ENCODE measurements at places on chromosomes 16 and 17.

DNA sequence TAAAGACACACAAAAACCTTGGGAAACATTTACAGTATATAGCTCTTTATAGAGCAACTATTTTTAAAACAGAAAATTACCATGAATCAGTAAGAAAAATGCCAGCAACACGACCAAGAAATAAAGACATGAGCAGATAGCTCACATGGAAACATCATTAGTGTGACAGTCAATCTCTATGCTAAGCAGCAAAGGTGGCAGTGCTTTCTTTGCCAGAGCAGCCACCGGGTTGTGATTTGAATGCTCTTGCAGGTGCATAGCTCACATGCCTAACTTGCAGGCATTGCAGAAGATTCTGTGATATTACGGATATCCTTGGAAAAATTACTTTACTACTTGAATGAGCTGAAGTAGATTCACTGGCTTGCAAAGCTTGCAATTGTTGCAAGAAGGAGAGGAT is 652.9 kb upstream of the C16orf82 start:
- DNase-seq = no peak

DNA sequence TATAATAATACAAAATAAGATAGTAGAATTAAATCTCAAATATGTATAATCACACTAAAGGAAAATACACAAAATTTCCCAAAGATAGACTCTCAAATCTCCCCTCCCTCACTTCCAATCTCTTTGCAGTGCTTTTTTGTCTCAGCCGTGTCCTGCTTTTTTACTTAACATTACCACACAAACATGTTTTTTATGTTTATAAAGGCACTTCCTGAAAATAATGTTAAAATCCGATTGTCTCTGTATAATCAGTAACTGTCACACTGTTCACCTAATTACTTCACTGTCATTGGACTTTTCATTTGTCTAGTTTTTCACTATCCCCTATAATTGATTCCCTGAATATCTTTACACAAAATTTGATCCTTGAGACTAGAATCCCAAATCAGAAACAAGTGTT is 38.2 kb upstream of the ALDH3A2 start:
- no peak for DNase-seq

GRCh38 chr17:35548978-35549377 is 11.5 kb upstream of the SLFN12L start:
- DNase-seq = no peak

GRCh38 chr16:8852534-8852933 is 16.3 kb downstream of the CARHSP1 start:
- DNase-seq = no peak

- no peak for DNase-seq
Measured at GRCh38 chr17:60468371-60468770, 46.1 kb downstream of the CHCT1 start.

DNA sequence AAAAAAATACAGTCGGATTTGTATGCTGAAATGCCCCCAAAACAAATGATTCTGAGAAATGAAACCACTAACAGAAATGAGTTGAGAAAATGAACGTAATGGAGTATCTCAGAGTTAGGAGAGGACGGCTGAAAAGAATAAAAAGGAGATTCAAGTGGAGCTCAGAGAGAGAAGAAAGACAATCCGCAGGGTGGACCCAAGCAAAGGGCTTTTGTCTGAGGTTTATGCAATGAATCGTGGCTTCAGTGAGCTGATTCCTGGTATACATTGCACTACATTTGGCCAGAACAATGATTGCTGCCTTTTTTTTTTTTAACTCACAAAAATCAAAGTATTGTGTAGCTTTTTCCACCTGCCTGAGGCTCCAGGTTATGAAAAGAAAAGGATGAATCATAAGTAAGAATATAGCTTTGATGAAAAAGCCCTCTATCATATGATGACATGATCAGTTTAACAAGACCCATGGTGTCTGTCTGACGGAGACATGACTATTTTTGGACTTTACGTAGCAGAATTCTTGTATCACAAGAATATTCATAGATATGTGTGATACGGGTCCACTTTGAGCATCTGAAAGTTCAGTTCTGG is 4.4 kb upstream of the MED9 start:
- no peak for DNase-seq

DNA sequence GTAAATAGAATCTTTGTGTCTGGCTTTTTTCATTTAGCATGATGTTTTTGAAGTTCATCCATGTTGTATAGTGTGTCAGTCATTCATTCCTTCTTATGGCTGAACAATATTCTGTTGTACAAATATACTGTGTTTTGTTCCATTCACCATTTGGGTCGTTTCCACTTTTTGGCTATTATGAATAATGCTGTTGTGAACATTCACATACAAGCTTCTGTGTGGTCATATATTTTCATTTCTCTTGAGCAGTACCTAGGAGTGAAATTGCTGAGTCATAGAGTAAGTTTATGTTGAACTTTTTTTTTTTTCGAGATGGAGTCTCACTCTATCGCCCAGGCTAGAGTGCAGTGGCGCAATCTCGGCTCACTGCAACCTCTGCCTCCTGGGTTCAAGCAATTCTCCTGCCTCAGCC is 32.3 kb upstream of the TAOK1 start:
- DNase-seq = no peak

- DNase-seq = no peak
Measured at GRCh38 chr16:54938212-54939028, 7.8 kb downstream of the IRX5 start.

GRCh38 chr17:73228748-73229236 is 32.9 kb downstream of the CPSF4L start:
- no peak for DNase-seq

GRCh38 chr17:32915245-32915644 is 12.7 kb upstream of the TMEM98 start:
- DNase-seq = no peak

- no peak for DNase-seq
Measured at GRCh38 chr17:18141210-18141803, 32.8 kb downstream of the MYO15A start.

DNA sequence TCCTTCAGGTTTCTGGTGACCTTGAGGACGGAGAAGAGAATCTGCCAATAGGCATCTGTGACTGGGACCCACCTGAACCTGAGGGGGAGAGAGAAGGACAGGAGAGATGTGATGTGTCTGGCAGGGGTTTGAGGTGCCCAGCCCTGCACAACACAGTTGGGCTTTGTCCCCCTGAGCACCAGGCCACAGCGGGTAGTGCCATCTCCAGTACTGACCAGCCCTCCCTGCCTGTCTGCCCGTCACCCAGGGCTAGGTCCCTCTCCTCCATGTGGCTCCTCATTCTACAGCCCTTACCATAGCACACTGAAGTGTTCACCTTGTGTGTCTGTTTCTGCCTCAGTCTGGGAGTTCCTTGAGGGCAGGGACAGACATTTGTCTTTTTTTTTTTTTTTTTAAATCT is 30.8 kb downstream of the NLRP1 start:
- no peak for DNase-seq

DNA sequence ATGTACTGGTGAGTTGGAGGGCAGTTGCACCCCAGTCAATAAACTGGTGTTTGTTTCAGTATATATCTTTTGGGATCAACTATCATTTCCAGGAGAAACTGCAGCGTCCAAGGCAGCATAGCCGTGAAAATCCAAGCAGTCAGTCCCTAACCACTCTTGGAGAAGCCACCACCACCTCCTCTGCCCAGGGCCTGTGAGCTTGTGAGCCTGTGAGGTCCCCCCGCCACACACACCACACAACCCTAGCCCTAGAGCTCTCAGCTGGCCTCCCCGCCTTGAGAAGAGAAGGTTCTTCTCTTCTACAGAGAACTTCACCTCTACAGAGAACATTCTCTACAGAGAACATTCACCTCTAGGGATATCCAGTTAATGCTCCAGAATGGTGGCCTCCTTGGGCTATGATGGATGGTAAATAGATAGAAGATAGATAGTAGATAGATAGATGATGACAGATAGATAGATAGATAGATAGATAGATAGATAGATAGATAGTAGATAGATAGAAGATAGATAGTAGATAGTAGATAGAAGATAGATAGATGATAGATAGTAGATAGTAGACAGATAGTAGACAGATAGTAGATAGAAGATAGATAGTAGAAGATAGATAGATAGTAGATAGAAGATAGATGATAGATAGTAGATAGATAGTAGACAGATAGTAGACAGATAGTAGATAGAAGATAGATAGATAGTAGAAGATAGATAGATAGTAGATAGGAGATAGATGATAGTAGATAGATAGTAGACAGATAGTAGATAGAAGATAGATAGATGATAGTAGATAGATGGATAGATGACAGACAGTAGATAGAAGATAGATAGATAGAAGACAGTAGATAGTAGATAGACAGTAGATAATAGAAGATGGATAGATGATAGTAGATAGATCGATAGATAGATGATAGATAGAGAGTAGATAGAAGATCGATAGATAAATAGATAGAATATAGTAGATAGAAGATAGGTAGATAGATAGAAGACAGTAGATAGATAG is 13.7 kb downstream of the ALOX15B start:
- no peak for DNase-seq

DNA sequence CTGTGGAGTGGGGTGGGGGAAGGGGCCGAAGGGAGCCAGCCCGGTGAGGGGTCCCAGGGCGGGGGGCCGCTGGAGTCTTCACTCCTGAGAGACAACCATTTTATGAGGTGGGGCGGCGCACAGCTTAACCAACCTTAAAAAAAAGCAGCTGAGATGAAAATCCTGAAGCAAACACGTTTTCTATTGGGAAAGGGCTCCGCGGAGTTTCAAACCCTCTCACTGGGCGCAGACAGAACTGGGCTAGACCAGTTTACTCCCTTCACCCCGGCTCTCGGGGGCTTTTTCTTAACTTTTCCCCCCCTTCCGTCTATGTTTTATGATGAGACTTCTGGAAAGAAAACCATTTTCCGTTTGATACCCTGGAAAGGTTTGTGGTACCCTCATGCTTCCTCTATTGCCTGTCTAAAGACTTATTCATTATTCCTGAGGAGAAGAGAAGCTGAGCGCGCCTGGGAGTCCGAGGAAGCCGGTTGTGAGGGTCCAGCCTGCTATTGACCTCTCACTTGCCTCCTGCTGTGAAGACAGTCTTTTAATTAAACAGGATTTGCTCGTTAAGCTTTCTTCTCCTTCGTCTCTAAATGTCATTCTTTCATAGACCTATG is 482 bp upstream of the SSH2 start:
- no peak for DNase-seq

GRCh38 chr17:72996791-72997190 is 95.7 kb downstream of the SLC39A11 start:
- no peak for DNase-seq

DNA sequence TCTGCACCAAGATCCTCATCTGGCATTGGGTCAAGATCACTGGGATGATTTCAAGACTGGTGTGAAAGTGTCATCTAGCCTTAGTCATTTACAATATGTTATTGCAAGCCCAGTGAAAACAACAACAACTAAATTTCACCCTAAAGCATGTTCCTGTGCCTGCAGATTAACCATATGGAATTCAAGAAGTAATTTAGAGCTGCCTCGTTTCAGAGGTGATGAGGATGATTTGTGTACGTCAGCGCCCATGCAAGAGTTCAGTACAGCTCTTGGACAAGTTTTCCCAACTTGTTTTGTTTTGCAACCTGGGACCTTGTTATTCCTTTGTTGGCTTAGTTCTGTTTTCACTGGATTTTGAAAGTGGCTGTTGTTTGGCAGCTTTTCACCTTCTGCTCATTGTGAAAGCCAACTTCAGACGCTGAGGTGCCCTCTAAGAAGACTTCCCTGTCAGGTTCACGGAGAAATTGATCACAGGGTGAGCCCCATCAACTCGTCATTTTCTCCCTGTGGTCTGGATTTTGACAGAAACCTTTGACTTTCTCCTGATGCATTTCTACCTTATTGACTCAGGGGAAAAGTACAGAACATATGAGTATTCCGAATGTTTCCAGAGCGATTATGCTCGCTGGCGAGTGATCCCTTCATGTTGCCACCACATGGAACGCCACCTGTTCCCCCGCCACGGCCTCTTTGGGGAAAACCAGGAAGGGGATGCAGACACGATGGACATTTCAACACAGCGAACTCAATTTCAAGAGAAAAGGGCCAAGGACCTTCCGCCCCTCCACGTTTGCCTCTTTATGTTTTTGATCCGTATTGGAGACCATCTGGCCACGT is 85.6 kb downstream of the FOXL1 start:
- no peak for DNase-seq

- no peak for DNase-seq
Measured at GRCh38 chr17:17494870-17495535, 1.2 kb downstream of the RASD1 start.

DNA sequence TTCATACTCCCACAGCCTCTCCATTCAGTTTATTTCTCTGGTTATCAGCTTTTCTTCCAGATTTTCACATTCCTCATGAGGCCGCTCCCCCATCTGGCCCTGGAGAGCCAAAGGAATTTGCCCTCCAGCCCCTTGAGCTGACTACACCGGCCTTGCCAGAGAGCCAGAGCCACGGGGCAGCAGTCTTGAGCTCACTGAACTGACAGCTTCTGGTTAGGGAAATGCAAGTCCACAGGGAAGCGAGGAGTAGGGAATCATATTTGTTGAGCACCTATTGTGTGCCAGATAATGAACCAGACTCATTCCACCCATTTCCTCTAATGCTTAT is 102.4 kb downstream of the ABCC12 start:
- DNase-seq = no peak
